D721Med (cell line): ENCODE measurements at places on chromosomes 2 and 18.

GRCh38 chr2:33240178-33240577 is 236.3 kb upstream of the RASGRP3 start:
- DNase-seq = no peak

DNA sequence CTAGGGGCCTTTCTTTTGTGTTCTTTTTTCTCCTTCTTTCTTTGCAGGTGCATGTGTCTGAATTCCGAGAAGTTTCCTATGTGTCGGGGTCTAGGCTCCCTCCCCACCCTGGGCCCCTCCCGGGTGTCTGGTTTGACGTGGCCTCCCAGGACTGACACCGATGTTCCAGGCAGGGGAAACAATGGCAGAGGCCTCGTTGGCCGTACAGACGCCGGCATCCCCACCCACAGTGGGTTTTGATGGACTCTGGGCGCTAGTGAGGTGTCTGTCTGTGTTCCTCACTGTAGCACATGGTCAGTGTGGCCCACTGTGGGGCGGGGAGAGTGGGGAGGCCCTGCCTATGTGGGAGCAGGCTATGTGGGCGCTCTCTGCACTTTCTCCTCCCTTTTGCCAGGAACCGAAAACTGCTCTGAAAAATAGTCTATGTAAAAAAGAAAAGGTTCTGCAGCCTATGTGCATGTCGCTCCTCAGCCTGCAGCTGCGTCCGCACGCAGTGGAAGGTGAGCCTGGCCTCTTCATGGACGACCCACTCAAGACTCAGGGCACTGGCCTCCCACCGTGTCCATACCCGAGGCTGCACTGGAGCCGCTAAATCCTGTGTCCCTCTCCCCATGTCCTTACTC is 90.9 kb upstream of the ASB18 start:
- no peak for DNase-seq

DNA sequence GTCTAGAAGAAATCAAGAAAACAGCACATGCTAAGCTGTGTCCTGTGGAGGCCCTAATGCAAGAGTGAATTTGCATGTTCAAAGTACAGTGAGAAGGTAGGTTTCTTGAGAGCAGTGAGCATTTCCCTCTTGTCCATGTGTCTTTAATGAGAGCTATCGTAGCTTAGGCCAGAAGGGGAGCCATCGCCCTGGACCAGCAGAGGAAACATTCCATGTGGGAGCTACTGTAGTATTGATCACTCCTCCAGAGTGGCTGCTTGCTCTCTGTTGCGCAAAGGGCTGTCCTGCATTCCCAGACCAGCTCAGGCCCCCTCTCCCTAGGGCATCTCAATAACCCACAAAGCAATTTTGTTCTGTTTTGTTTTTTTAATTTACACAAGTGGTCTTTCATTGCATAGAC is 950.1 kb downstream of the CNTNAP5 start:
- no peak for DNase-seq

DNA sequence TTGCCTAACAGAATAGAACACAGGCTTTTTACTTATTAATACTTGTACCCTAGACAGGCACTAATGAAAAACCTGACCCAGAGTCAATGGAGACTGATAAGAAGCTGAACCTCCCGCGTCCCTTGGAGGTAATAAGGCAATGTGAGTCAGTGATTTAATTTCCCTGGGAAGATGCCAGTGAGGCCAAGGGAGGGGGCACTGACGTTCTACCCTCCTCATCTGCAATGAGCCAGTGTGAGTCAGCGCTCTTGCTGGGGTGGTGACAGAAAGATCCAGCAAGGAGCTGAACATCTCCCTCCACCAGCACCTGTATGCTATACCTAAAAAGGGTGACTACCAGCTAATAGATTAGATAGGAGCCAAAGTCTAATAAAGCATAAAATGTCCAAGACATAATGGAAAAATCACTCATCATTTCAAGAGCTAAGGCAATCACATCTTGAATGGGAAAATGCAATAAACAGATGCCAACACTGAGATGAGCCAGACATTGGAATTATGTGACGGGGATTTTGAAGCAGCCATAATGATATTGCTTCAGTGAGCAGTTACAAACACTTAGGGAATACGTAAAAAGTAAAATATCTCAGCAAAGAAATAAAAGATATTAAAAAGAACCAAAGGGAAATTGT is 116.9 kb downstream of the TPGS2 start:
- no peak for DNase-seq

DNA sequence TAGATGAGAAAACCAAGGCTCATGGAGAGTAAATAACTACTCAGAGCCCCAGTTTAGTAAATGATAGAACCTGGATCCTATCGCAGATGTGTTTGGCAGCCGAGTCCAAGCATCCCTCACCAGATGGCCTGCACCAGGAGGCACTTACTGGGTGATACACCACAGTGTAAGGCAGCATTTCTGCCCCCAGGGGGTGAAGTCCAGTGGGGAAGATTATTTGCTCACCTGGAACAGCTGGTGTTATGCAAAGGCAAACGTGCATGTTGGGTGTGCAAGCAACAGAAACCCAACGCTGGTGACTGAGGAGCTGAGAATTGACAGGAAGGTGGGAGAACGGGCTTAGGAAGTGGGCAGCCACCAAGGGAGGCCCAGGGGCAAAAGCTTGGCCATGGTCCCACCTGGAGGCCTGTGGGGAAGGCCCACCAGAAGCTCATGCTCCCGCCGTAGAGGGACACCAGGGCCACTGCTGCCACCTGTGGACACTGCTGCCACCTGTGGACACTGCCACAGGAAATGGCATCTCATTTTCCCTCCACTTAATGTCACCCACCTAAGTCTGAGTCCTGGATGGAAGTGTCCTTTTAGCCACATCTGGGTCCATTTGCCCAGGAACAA is 100.6 kb downstream of the TFCP2L1 start:
- no peak for DNase-seq

DNA sequence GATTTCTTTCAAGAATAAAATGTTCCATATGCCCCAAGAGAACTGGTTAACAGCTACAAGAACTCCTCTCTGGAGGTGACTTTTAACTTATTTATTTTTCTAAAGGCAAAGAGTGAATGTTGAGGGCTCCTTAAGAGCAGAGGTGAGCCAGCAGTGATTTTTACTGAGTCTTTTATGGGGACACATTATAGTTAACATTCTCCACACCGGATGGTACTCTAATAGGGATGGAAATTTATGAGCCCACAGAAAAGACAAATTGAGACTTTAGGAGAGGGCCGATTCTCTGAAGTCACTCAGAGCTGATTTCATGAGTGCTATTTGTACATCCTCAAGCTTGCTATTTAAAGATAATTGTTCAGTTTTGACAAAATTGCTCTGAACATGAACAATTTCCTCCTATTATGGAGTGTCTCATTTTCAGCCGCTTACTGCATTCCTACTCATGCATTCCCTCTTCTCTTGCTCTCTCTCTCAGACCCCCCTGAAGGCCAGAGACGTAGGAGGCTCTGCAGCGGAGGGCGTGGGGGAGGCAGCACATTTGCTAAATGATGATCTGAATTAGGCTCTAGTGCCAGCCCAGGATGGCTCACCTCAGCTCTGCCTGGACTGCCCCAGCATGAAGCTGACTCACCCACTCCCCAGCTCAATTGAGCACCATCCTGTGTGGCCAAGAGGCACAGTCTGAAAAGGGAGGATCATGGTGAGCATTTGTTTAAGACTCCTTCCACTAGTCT is 5.9 kb upstream of the RPL37A start:
- no peak for DNase-seq

- DNase-seq = no peak
Observed at GRCh38 chr2:15682354-15682753, 90.7 kb downstream of the DDX1 start.
